Cardiac muscle cell (in vitro differentiated cells and primary cell): ENCODE measurements at places on chromosomes 11 and 22. TPM values are rescaled to one million over a fixed set of nuclear protein-coding genes. Genes with fewer than 3 reads are reported as not detected.

Gene BBOX1
- 0.12 TPM in 1 of 2 replicates, not detected in the other for polyA plus RNA-seq

Gene DNAJB7
- polyA plus RNA-seq: 0.39 and 0.93 TPM in 2 replicates

GRCh38 chr11:61927501-61927900, 10.1 kb upstream of the RAB3IL1 start:
- DNase-seq: no peak

DNA sequence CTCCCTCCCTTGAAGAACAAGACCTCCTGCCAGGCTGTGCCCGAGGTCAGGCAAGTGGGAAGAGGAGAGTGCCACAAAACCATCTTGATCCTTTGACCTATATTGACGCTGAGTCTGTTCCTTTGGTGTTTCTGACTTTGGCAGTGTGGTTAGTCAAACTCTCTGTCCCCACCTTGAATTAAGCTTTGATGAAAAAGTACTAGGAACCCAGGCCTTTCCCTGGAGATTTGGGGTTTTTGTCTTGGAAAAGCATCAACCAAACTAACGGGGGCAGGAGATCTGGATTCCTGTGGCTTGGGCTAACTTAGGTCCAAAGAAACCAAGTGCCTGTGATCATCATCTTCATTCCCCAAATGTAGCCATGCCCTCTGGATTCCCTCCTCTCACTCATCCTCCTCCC, 40.4 kb downstream of the ARFGAP2 start:
- DNase-seq: no peak

DNA sequence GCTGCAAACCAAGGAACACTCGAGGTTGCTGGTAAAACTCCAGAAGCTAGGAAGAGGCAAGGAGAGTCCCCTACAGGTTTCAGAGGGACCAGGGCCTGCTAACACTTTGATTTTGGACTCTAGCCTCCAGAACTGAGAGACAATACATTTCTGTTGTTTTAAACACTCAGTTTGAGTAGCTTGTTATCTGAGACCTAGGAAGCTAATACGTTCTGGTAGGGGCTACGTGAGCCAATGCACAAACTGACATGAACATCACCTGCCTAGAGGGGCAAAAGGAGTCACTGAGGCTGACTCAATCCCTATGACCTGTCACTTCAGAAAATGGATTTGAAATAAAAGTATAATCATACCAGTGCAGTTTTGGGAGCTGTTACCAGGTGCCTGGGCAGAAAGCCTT, 565.8 kb upstream of the CCDC90B start:
- DNase-seq: no peak

Gene MPZL2
- polyA plus RNA-seq: 0.13 TPM in 1 of 2 replicates, not detected in the other

- peak; percentile 22 for DNase-seq
These were observed at the start of gene IL17REL for GRCh38 chr22:50012211-50013181. Gene IL17REL (minus strand): TSS chr22:50012765. CDS start chr22:50012646, 119 bp downstream.

DNA sequence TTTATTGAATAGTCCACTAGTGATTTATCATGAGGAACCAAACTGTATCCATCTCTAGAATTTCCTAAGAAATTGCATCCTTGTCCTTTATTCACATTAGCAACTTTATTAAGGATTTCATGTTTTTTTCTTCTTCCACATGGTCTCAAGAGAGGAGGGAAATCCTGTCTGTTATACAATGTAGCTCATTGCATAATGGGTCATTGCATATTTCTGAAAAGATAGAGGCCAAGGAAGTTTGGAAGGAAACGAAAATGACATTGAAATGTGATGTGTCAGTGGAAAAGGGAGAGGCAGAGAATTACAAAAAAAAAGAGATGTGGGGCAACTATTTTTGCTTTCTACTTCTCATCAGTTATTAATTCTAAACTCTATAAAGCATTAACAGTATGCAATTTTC, 353.1 kb downstream of the METTL15 start:
- DNase-seq: peak; percentile 72

Gene MAP6
- 2.7 and 5.6 TPM in 2 replicates for polyA plus RNA-seq
